T-helper 17 cell (primary cell): ENCODE measurements at places on chromosomes 1 and 21.

DNA sequence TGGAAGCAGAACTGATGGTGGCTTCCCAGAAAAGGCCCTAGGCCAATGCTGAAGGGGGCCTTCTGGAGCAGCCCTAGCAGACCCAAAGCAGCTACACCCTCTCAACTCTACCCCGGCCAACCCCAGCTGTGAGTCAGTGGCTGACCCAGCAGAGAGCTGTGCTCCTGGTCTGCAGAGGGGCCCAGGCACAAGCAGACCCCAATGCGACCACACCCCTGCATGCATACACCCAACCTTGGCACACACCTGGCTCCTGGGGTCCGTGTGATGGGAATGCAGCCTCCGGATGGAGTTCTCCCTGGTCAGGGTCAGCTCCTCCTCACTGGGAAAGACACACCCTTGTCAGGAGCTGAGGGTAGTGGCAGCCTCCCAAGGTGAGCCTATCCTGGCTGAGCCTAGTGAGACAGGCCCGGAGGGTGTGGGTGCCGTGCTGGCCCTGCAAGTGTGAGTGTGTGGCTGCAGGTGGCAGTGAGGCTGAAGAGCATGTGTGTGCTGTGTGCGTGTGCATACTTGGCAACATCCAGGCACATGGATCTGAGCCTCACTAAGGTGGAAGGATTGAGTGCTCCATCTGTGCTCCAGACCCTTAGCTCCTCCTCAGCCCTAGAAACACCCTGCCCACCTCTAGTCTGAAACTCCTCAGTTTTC is 3.9 kb upstream of the ARHGAP30 start:
- no peak for DNase-seq

- no peak for DNase-seq
Measured at GRCh38 chr1:41641941-41642527, 157.6 kb upstream of the EDN2 start.

DNA sequence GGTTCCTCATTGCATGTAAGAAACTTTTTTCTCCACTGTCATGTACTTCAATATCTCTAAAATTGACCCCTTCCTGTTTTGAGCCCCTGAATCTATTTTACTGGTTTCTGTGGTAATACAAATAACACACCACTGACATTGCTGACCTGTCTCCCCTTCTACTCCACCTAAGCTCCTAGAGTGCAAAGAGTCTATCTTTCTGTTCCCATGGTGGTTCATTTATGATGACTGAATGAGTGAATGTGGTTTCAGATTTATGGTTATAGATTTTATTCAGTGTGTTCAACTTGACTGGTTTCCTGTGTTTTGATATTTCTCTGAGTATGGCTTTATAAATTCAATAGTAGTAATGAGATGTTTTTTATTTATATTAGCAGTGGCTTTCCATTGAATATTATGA is 127.7 kb downstream of the MAGI3 start:
- DNase-seq, result no peak

GRCh38 chr1:9770298-9770697 is 53.5 kb downstream of the CLSTN1 start:
- no peak for DNase-seq

DNA sequence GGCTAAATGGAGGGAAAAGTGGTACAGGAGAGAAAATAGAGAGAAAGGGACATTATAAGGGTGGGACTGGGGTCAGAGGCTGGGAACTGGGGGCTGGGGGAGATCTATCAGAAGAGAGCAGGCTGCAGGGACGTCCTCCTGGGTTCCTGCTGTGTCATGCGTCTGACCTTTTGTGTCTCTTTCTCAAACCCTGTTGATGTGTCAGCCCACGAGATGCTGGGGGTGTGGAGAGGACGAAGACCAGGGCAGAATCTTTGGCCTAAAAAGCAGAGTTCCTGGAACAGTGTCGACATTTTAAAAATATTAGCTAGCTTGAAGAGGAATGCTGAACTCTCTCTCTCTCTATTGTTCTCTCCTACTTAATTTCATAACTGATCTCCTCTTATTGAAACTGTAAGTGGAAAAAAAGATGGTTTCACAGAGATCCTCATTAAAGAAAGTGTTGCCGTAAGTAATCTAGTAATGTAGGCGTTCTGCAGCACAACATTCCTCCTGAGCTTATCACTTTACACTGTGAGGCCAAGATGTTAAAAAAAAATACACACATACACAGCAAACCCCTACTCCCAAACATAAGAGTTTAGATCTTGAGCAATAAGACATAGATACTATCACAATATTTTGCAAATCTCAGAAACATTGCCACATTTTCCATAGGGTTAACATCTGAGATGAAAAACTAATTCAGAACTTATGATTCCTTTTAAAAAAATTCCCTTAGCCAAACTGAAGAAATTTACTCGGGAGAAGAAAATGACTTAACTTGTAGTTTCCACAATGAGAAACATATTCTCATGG is 52.6 kb downstream of the RUNX1 start:
- DNase-seq, result no peak

DNA sequence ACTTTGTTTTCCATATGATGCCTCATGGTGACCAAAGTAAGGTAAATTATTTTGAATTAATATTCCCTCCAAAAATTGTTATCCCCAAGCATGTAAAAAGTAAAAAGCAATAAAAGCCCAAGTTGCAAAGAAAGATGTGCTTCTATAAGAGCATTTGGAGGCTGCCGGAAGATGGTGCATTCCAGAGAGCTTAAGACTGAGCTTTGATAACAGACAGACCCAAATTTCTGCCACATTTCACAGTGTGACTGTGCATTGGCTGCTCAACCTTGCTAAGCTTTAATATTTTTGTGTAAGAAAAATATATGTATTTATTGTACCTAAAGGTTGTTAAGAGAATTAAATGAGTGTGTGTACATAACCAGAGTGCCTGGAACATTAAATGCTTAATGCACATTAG is 67.9 kb downstream of the CYYR1 start:
- no peak for DNase-seq

DNA sequence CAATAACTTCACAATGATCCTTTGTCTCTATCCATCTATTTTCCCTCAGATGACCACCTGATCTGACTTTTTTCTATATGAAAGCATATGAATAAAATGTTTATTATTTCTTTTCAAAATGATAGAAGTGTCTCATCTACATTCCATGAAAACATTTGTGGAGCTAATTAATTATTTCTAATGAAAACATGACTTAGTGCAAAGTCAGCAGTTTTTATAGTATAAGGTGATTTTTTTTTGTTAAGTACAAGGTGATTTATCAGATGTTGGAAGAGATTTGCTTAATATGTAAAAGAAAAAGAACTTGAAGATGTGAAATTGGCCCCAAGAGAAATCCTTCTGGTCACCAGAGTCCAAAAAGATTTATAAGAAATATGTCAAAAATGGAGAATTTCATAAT is 43.5 kb downstream of the PDPN start:
- no peak for DNase-seq

- DNase-seq, result no peak
Measured at GRCh38 chr1:231628207-231628876, 1.8 kb downstream of the DISC1 start.

DNA sequence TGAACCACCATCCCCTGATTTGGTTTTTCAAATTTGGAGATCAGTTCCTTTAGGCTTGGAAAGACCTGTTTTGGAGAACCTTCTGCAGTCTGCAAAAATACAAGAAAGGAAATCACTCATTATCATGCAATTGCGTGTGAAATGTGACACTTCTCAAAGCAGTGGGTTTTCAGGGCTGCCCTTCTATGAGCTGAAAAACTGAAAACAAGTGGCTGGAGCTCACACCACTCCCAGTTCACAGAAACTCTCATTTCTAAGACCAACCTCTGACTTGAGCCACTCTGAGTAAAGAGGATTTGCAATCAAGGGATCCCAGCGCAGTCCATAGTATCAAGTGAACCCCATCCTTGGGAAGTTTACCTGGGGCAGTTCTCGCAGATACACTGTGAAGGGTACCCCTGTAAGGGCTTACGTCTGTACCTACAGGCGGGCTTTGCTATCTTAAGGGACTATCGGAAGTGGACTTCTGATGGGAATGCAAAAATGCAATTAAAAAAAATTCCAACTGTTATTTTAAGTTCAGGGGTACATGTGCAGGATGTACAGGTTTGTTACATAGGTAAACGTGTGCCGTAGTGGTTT is 12.8 kb downstream of the SH2D1B start:
- DNase-seq, result no peak

DNA sequence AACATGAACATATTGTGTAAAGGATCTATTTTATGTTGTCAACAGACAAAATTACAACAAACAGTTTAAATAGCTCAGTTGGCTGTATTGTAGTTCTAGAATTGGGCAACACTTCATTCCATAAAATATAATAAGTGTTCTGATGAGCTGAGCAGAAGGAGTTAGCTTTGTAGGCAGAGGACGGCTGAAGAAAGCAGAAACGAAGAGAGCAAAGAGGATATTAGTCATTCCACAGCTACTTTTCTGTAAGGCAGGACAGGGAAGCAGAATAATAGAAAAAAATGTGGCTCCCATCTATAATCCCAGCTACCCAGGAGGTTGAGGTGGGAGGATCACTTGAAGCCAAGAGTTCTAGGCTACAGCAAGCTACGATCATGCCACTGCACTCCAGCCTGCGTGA is 20.2 kb upstream of the IVNS1ABP start:
- no peak for DNase-seq

- no peak for DNase-seq
Measured at GRCh38 chr1:10033359-10033845, 644 bp downstream of the UBE4B start.

- DNase-seq, result no peak
Measured at GRCh38 chr21:41170442-41170841, 2.5 kb downstream of the BACE2 start.

- DNase-seq, result peak; percentile 58
Measured at GRCh38 chr1:165592945-165593823, 37.9 kb upstream of the MGST3 start.

GRCh38 chr21:30580132-30580531 is 10.1 kb downstream of the KRTAP22-2 start:
- DNase-seq, result no peak

DNA sequence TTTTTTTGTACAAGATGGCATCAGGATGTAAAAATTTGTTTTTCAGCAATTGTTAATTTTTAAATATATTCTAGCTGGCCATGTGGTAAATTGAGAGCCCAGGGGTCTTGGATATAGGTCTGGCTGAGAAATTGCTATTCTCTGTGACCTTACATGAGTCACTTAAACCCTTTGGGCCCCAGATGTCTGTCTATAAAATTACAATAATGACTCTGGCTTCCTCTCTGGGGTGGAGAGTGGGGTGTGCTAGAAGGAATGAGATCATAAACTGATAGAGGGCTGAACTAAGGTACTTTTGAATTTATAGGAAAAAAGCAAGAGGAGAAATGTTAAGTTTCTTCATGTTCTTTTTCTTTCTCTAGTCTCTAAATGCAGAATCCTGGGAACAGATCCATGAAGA is 12.4 kb upstream of the TCHH start:
- no peak for DNase-seq

GRCh38 chr1:76781447-76781846 is 85.8 kb upstream of the ST6GALNAC5 start:
- DNase-seq, result no peak

- DNase-seq, result no peak
Measured at GRCh38 chr1:82110366-82111254, 309.9 kb downstream of the ADGRL2 start.

DNA sequence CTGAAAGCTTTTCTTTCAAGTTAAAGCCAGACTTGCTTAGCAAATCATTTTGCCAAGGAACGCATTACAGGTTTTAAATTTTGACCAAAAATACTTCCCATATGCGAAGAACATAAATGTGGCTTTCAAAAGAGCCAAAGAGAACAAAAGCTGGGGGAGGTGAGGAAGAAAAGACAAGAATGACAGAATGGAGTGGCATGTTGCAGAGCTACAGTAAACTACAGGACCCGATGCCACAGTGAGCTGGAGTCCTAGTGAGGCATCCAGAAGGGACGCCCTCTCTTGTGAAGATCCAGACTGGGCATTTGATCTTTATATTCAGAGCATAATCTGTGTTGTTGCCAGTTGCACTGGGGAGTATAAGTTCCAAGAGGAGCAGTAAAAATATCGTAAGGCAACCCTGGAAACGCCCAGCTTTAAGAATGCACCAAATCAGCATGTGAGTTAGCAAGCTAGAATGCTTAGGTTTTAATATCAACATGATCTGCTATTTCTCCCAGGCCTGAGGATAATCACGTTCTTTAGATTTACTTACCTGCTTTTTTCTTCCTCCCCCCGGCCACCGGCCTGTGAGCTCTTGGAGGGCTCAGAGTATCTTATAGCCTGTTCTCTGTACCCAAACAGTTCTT is 48.4 kb upstream of the HOOK1 start:
- DNase-seq, result no peak

- peak; percentile 9 for DNase-seq
Measured at GRCh38 chr1:227899141-227899819, 48.5 kb downstream of the WNT9A start.

- DNase-seq, result no peak
Measured at GRCh38 chr1:224510880-224511645, 76.5 kb upstream of the WDR26 start.

GRCh38 chr1:62875676-62876075 is 91.7 kb downstream of the ATG4C start:
- no peak for DNase-seq

DNA sequence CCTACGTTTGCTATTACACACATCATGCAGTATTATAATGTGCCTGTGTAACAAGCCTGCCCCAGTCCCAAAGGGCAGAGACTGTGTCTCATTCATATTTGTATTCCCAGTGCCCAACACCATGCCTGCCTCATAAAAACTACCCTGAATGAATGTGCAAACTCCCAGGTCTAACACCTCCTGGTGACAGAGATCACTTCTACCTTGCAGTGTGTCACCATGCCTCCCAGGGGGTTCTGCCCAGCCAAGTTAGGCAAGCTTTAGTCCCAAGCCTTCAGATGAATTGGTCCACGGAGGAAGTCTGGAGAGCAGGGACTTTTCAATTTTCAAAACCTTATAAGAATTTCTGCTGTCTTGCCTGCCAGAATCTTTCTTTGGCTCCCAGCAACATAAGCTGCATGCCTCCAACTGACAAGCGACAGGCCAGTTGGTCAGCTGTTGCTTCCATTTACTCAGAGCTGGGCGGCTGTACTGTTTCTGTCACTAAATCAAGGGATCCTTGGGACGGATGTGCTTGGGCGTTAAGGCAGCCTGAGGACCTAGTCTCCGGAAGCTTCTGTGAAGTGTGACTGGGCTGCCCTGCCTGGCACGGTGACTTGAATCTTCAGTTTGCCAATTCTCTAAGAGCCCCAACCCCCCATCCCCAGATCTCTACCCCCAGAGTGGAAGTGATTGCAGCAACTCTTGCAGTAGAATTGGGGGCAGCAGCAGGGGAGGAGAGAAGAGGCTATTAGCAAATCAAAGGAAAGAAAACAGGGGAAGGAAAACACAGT is 1.2 kb downstream of the RXRG start:
- no peak for DNase-seq

GRCh38 chr1:10687782-10688408 is 108.6 kb downstream of the CASZ1 start:
- DNase-seq, result no peak

DNA sequence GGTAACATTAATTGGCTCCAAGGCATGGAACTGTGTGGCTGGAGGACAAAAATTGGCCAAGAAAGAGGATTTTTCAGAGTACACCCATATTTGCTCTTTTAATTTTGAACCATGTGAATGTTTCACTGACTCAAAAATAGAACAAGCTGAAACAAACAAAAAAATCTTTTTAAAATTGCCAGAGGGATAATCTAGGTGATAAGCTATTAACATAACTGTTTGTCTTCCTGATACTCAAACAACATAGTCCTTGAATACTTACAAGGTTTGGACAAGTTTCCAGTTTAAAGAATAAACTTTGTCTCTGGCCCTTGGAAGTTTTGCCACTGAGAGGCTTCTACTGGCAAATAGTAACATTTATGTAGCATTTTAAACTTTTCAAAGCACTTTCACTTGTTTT is 30.0 kb upstream of the PIGC start:
- no peak for DNase-seq

- DNase-seq, result no peak
Measured at GRCh38 chr1:51567653-51568052, 48.6 kb upstream of the EPS15 start.

GRCh38 chr1:94929351-94930217 is 2.7 kb upstream of the CNN3 start:
- no peak for DNase-seq
